Activated CD4-positive, alpha-beta T cell treated with anti-CD3 and anti-CD28 coated beads, Interleukin-2, amount 50 U/mL, for 16 hours (primary cell): ENCODE measurements at places on chromosomes 4 and X.

DNA sequence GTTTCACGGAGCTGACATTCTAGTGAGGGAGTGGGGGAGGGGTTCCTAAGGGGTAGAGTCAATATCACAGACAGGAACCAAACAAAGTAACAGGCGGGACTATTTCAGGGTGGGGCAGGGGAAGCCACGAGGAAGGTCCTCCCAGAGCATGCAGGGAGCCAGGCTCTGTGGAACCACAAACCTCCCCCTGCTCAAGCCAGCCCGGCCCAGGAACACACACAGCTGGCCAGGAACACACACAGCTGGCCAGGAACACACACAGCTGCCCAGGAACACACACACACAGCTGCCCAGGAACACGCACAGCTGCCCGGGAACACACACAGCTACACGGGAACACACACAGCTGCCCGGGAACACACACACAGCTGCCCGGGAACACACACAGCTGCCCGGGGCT, 24.8 kb downstream of the EVC2 start:
- no peak for DNase-seq

- peak; percentile 20 for DNase-seq
These were observed 35.9 kb downstream of the ETDC start for GRCh38 chrX:135345107-135345589.

- DNase-seq: peak; percentile 50
These were observed 532 bp downstream of the ZNF827 start for GRCh38 chr4:145937971-145938611.

DNA sequence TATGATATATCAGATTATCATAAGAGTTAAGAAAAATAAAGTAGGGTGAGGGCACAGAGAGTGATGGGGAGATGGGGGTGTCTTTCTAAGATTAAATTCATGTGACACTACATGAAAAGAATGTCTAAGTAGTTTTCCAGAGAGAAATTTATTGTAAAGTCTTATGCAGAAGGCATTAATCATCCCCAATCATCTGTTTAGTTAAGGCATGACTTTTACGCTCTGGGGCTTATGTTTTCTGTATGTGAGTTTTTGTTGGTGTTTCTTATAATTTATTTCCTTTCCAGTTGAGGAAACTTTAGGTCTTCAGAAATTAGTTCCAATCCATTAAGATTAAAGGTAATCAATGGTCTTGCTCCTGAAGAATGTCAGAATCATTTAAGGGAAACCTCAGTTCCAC, 383.0 kb upstream of the GALNT7 start:
- DNase-seq: no peak

DNA sequence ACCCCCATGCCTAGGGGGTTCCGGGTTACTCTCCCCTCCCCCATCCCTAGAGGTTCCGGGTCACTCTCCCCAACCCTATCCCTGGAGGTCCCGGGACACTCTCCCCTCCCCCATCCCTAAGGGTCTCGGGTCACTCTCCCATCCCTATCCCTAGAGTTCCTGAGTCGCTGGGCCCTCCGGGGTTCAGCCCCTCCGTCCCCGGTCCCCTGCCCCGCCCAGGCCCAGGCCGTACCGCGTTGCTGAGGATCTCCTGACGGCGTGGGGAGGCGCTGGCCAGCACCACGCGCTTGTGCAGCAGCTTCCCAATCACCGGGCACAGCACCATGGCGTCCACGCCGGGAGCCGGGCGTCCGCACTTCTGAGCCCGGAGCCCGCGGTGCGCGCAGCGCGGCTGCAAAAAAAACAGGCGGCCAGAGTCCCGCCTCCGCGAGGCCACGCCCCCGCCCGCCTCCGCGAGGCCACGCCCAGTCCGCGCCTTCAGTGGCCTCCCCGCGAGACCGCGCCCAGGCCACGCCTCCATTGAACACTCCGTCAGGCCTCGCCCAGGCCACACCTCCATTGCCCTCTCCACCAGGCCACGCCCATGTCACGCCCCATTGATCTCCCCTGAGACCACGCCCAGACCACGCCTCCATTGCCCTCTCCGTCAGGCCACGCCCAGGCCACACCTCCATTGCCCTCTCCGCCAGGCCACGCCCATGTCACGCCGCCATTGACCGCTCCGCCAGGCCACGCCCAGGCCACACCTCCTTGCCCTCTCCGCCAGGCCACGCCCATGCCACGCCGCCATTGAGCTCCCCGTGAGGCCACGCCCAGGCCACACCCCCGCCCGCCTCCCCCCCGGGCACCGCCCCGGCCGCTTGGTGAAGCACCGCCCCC, at the start of gene ASMTL:
TSS of gene ASMTL (minus strand) at position 394 of the 879 bp plus-strand sequence. CDS start at position 325, 69 bp downstream.
- DNase-seq: peak; percentile 100

- DNase-seq: no peak
These were observed 7.4 kb downstream of the ATOH1 start for GRCh38 chr4:93835929-93836328.

- no peak for DNase-seq
These were observed 159.6 kb upstream of the KLF3 start for GRCh38 chr4:38504396-38504715.

GRCh38 chr4:26356081-26356501, 35.3 kb downstream of the RBPJ start:
- DNase-seq: peak; percentile 20

DNA sequence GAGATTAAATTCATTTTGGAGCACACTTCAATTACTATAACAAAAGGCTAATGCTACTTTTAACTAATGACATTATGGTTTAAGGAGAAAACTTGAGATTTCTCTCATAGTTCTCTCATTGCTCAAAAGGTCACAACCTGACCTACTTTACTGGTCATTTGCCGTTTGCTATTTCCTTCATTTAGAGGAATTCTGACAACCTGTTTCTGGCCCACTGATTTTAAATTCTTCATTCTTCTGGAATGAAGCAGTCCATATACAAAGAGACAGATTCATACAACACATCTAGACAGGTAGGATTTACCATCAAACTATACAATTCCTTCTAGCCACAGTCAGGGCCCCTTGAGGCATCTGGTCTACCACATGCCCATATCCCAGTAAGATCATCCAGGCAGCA, 14.2 kb downstream of the RNF150 start:
- DNase-seq: no peak

DNA sequence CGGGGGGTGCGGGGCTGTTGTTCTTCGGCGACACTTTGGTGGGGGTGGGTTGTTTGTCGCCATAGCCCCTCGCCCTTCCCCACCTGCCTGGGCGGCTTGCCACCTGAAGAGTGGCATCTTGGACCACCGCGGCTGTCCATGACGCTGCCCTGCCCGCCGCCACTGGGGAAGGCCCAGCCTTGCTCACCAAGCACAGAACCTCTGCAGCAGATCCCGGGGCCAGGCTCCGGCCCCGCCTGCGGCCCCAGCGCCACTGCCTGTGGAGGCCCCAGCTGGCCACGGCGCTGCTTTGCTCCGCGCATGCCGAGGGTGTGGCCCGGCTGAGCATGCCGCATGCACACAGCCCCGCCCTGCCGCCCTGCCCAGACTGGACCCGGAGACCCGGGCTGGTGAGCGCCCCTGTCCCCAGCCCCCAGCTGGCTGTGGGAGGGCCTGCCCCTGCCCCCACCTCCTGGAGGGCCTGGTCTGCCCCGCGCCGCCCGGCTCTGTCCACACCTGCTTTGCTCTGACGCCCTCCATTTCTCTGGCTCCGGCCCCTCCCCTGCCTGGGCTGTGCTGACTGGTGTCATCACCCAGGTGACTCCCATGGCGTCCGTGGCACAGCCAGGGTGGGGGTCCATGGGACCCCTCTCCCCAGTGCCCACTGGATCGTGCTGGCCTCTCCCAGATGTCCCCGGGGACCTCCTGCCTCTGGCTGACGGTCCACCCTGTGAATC, 5.3 kb downstream of the NAT8L start:
- DNase-seq: no peak

- DNase-seq: no peak
These were observed at the start of gene APELA for GRCh38 chr4:164876700-164877324. APELA (plus strand) TSS chr4:164877178; CDS start chr4:164877332, 154 bp downstream.

- no peak for DNase-seq
These were observed 369.4 kb downstream of the GASK1B start for GRCh38 chr4:157803421-157803820.

DNA sequence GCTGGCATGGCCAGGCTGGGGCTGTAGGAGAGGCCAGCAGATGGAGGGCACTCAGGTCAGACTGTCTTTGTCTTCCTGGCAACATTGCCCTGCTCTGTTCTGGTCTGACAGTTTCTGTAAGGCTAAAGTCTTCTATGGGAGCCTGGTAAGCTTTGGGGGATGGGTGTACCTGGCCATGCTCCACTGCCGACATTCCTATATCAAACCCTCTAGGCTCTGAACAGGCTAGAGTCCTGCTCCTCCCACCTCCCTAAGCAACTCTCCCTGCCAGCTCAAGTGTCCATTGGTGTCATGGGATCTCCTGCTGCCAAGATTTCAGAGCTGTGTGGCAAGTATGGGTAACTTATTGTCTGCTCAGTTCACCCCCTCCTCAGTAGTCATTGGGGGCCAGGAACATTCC, 163.5 kb upstream of the UGT8 start:
- DNase-seq: no peak

GRCh38 chrX:138191998-138192397, 519.5 kb downstream of the FGF13 start:
- peak; percentile 39 for DNase-seq

DNA sequence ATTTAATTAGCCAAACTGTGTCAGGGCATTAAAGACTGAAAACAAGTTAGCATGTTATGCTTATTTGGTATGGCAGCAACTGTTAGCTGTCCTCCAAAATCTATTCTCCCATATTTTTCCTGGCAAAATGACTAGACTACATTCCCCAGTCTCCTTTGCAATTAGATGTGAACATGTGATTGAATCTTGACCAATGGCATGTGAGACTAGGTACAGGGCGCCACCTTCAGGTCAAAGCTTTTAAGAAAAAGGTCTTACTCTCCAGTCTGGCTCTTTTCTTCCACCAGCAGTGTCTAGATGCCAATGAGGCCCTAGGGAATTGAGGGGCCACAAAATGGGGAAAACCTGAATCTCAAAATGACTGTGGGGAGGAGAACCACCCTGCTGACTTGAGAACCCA, 408.2 kb downstream of the SMARCA1 start:
- peak; percentile 42 for DNase-seq

DNA sequence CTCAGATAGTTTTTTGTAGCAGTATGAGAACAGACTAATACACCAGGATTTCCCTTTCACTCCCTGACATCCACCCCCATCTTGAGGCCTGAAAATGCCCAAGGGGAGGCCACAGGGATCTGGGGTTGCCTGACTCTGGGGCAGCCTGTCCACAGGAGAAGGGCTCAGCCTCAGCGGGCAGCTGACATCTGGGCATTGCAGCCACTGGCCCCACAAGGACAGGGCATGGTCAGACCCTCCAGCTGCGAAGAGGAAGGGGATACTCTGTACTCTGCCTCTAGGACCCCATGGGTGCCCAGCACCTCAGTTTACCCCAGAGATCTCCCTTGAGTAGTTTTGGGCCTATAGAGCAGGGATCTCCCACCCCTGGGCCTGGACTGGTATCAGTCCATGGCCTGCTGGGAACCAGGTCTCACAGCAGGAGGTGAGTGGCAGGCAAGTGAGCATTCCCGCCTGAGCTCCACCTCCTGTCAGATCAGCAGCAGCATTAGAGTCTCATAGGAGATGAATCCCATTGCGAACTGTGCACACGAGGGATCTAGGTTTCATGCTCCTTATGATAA, 138.9 kb downstream of the HMX1 start:
- DNase-seq: no peak
